Breast epithelium (tissue), 4 donors: ENCODE measurements at places on chromosomes 2 and 18. TPM values are rescaled to one million over a fixed set of nuclear protein-coding genes. Genes with fewer than 3 reads are reported as not detected.

- DNase-seq, result peak; percentile 45
Observed at GRCh38 chr2:240919786-240920782, 13.9 kb downstream of the CROCC2 start.

ADAM23 gene
- total RNA-seq, result 0.48 TPM

- no peak for DNase-seq
Observed at GRCh38 chr2:239311132-239312040, 89.4 kb downstream of the HDAC4 start.

SUMO1 gene
- total RNA-seq, result 78.6 TPM

GRCh38 chr2:101827246-101827645, 129.7 kb downstream of the MAP4K4 start:
- no peak for DNase-seq

DNA sequence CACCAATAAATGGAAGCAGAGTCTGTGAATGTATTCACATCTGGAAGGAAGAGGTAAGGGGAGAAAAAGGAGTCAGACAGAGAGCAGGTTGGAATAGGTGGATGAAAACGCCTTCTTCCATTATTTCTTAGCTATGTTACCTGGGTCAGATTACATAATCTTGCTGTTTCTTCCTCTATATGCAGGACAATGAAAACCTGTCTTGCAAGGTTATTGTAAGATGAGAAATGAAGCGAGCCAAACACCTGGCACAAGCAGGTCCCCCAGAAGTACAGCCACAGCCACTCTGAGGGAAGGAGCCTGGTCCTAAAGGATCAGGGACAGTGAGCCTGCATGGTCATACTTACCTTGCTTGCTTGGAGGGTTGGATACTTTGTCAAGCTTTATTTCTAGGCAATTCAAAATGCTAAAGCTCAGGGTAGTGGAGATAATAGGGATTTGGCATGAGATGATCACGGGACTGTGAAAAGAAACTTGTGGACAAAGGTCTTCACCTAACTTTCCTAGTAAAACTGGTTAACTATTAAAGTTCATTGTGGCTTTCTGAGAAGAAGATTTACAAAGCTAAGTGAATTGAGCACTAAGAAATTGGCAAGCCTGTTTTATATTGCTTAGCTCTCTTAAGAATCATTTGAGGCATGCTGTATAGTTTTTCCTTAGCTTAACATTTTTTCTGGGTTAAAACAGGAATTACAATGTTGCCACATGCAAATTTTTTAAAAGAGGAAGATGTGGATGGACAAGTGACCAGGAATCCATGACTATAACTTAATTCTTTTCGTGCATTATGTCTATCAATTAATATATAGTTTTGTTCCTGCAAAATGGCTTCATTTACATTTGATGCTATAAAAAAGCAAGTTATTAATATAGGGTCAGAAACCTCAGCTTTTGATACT, 15.7 kb upstream of the PLA2R1 start:
- no peak for DNase-seq

DNA sequence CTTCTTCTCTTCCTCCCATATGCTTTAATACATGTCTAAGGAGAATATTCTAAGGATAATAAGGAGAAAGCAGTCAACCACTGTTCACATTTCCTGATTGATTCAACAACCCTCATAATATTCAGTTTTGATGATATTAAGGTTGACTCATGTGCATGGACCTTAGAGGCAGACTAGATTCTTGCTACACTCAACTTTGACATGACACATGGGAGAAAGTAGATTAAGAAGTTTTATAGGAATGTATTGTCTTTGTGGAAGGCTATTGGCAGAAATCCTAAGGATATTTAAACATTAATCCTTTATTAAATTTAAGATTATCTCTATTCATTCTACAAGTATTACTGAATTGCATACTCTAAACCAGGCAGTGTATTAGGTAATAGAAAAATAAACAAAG, 309.1 kb upstream of the CYRIA start:
- DNase-seq, result no peak

DNA sequence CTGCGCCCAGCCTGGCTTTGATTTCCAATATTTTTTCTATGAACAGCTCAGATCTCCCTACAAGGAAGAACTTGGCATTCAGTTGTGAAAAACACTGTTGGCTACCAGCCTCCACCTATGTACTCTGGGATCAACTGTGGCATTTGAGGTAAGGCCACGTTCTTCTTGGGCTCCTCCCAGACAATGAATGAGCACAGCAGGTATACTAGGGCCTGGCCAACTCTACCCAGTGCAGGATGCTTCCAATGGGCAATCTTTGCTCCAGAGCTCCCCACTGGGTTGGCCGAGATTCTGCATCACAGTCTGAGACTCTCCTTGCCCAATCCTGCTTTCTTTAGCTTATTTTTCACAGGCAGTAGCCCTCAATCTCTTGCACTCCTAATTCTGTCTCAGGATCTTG, 75.9 kb downstream of the TMEM131 start:
- no peak for DNase-seq
